Activated CD4-positive, alpha-beta T cell treated with anti-CD3 and anti-CD28 coated beads, Interleukin-2, amount 50 U/mL, for 48 hours (primary cell): ENCODE measurements at places on chromosomes 4 and X.

GRCh38 chr4:95386410-95386809, 162.4 kb downstream of the UNC5C start:
- no peak for DNase-seq

- peak; percentile 14 for DNase-seq
Measured at GRCh38 chr4:95549246-95550114, 707 bp upstream of the UNC5C start.

GRCh38 chr4:183831683-183832082, 73.4 kb upstream of the STOX2 start:
- no peak for DNase-seq

- no peak for DNase-seq
Measured at GRCh38 chr4:7864685-7865084, 75.0 kb downstream of the AFAP1 start.

GRCh38 chr4:116618638-116619037, 466.7 kb downstream of the TRAM1L1 start:
- no peak for DNase-seq

GRCh38 chrX:120308558-120308957, 2.7 kb downstream of the TMEM255A start:
- no peak for DNase-seq

DNA sequence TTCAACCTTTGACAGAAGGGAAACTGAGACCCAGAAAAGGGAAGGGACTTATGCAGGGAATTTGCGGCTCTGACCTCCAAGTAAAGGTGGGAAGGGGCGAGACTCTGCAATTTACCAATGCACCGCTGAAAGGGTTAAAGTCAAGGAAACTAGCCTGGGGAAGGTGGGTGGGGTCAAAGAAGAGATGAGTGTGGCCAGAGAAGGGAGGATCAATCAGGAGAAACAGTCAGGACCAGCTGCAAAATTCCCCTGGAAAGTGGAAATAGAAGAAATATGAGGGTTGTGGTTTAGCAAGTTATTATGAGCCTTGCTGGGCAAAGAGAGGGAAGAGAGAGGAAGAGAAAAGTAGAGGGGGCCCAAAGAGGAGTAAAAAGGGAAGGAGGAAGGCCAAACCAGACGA, 30.5 kb downstream of the STARD8 start:
- no peak for DNase-seq

DNA sequence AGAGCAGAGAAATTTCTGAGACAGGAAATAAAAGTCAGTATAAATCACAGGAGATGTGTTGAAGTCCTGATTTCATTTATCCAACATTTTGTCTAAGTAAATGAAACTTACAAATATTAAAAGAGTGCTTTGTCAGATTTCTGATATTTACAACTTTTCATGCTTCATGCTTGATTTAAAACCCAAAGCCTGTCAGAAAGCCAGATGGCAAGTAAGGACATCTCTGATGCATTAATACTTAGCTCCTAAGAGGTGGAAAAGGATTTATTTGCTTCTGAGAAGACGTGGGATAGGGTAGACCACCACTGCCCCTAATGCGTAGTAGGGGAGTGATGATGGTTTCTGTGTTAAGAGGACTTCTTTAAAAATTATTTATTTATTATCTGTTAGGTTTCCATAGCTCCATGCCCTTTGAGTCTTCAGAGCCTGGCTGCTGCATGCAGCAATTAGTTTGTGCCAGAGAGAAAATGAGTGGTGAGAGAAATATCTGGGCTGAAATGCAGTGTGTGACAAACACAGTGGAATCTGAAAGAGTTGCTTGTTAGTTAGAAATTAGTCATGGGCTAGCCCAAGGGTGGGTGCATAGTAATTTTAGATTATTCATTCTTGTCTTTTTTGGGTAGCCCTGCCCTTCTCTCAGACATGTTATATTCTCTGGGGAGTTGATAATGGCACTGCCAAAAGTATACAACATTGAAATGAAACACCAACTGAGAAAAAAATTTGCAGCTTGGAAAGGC, 333.8 kb downstream of the C4orf33 start:
- DNase-seq, result no peak

DNA sequence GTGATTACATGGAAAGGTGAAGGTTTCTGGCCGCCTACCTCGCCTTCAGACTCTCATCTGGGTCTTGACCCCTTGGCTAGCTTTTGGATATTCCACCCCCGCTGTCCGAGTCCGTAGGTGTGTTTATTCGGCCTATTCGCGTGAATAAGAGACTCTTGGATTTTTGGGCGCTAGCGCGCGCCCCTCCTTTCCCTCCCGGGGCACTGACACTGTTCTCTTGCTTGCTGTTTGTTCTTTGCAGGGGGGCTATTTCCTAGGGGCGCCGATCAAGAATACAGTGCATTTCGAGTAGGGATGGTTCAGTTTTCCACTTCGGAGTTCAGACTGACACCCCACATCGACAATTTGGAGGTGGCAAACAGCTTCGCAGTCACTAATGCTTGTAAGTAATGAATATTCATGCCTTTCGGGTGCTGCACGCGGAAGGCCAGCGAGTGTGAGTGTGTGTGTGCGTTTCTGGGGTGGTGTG, 932 bp downstream of the GRIA2 start:
- DNase-seq, result no peak

DNA sequence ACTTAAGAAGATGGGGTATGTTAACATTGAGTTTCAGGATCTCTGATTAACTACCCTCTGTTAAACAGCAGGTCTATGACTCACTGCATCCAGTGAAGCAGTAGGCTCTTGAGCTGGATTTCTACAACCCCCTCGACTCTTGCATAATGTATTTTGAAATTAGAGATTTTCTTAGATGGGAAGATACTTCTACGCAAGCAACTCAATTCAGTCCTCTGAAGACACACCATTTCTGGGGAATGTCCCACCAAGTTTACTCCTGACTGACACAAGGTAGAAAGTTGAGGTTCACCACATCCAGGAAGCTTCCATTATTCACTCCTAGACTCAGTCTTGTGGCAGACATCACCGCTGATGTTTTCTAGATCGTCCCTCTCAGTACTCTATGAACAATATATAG, 12.9 kb downstream of the PALLD start:
- peak; percentile 22 for DNase-seq

- no peak for DNase-seq
Measured at GRCh38 chr4:17293901-17294300, 218.0 kb downstream of the QDPR start.
